Activated CD4-positive, alpha-beta T cell treated with anti-CD3 and anti-CD28 coated beads, Interleukin-2, amount 50 U/mL, for 16 hours (primary cell): ENCODE measurements at places on chromosomes 13 and 19.

DNA sequence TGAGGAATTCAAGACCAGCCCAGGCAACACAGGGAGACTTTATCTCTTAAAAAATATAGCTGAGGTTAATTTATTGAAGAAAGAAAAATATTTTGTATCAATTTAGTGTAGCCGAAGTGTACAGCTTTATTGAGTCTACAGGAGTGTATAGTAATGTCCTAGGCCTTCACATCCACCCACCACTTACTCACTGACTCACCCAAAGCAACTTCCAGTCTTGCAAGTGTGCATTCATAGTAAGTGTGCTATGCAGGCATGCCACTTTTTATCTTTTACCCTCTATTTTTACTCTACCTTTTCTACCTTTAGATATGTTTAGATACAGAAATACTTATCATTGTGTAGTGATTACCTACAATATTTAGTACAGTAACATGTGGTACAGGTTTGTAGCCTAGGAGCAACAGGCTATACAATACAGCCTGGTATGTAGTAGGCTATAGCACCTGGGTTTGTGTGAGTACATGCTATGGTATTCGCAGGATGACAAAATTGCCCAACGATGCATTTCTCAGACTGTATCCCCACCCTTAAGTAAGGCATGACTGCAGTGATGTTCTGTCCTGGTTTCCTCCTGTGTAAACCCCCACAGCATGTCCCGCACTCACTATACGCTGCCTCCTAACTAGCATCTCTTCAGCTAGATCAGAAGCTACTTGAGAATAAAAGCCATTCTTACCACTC, 15.3 kb upstream of the ATP12A start:
- DNase-seq, result no peak

DNA sequence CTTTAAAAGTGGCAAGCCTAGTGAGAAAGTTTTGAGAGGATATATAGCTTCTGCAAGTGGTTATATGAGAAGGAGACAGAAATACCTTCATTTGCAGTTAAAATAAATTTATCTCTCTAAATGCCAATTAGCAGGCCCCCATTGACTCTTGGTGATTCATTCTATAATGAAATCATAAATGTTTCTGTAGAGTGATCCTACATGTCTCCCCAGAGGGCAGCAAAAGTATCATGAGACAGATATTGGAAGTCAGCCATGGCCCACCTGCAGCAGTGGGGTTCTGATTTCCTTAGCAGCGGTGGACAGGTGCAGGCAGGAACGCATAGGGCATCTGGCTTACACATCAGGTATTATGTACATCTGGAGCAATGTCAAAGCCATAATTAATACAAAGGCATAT, 385.4 kb upstream of the SLC10A2 start:
- no peak for DNase-seq

- peak; percentile 65 for DNase-seq
Observed at GRCh38 chr19:49231389-49231788, 73.8 kb downstream of the TRPM4 start.

DNA sequence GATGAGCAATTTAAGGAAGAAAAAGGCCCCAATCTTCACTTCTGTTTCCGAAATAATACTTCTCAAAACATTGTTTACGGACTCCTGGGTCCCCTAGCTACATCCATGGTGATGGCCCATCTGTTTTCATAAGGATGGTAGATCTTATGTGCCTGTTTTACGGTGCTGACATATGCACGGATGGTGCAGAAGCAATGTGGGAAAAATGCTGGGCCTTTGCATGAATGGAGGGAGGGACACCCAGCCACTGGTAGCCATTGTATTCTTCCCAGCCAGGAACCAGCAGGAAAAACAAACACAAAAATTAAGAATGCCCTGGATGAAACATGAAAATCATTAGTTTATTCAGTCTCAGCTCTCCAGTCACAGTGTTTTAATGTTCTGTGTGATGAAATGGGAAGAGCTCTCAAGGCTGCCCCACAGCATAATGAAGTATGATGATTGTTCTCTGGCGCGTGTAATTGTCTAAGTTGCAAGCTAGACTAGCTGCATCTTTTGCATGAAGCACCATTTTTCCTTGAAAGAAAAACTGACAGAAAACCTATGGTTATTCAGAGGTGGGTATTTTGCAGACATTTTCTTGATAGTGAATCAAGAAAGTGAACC, 1201.1 kb upstream of the SLC10A2 start:
- DNase-seq, result no peak

DNA sequence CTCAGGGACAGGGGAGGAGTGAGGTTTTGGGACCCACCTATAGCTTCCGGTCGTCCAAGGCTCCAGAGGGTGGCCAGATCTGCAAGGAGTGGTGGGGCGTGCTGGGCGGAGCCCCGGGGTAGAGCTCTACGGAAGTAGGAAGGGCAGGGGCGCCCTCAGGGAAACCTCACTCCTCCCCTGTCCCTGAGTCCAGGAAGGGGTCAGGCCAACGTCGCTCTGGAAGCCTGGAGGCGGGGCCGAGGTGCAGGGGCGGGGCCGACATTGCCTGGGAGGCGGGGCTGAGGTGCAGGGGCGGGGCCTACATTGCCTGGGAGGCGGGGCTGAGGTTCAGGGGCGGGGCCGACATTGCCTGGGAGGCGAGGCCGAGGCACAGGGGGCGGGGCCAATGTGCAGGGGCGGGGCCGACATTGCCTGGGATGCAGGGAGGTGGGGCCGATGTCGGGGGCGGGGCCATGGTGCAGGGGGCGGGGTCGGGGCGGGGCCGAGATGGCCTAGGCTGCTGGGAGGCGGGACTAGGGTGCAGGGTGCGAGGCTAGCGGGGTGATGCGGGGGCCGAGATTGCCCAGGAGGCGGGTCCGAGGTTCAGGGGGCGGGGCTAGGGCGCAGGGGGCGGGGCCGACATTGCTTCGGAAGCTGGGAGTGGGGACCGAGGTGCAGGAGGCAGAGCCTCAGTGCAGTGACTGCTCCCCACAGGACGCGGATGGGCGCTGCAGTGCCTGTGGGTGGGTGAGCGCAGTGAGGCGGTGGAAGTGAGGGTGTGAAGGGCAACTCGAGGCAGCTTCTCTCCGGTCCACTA, 4.9 kb upstream of the PALM start:
- peak; percentile 65 for DNase-seq

DNA sequence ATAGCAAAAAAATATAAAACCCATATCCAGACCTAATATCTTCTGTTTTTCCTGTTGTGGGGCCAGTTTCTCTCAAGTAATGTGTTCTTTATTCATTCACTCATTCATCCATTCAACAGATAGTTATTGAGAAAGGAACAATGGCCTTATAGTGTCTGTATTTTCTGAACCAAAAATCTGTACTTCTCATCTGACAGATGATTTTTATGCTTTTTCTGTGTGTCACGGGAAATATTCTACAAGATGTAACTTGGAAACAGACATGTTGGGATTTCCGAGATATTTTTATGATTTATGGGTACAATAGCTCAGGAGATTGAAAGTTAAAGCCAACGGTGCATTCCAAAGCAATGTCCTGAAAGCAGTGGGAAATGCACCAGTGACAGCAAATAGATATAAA, 5.7 kb downstream of the ACOD1 start:
- no peak for DNase-seq

- DNase-seq, result no peak
Observed at GRCh38 chr19:35806597-35806996, 6.0 kb downstream of the PRODH2 start.
